Neural crest cell (in vitro differentiated cells): ENCODE measurements at places on chromosomes 5 and 9.
A peak's percentile ranks its signal among the peaks of the same experiment; 100 is the strongest.

- no peaks in the 10 kb centered on the region for H3K27me3 ChIP-seq
- H3K4me1 ChIP-seq, result no peaks in the 10 kb centered on the region
- H3K27ac ChIP-seq, result no peak overlapping the region
- no peak for DNase-seq
Measured at GRCh38 chr5:89816038-89816437, 593.5 kb downstream of the CETN3 start.

DNA sequence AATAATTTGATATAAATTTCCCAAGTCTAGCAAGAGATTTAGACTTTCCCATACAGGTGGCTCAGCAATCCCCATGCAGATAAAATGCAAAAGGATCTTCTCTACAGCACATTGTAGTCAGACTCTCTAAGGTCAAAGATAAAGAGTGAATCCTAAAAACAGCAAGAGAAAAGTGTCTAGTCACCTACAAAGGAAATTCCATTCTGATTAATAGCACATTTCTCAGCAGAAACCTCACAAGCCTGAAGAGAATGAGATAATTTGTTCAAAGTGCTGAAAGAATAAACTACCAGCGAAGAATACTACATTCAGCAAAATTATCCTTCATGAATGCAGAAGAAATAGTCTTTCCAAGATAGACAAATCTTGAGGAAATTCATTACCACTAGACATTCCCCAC is 493.3 kb downstream of the PRELID2 start:
- no peak overlapping the region for H3K4me3 ChIP-seq
- H3K27me3 ChIP-seq, result no peaks in the 10 kb centered on the region
- DNase-seq, result no peak
- peaks cover 4% of the 10 kb centered on the region for H3K4me1 ChIP-seq
- no peaks in the 10 kb centered on the region for H3K36me3 ChIP-seq
- no peak overlapping the region for H3K27ac ChIP-seq

- no peak overlapping the region for H3K27ac ChIP-seq
- H3K4me1 ChIP-seq, result peaks cover 38% of the 10 kb centered on the region
- H3K27me3 ChIP-seq, result no peaks in the 10 kb centered on the region
- H3K36me3 ChIP-seq, result no peaks in the 10 kb centered on the region
Measured at GRCh38 chr5:167243463-167243862, 1048.0 kb upstream of the WWC1 start.

GRCh38 chr9:138097501-138097991 is 220.0 kb downstream of the CACNA1B start:
- H3K4me3 ChIP-seq, result no peak overlapping the region
- H3K36me3 ChIP-seq, result peaks cover 4% of the 10 kb centered on the region
- no peak overlapping the region for H3K27ac ChIP-seq
- DNase-seq, result no peak

DNA sequence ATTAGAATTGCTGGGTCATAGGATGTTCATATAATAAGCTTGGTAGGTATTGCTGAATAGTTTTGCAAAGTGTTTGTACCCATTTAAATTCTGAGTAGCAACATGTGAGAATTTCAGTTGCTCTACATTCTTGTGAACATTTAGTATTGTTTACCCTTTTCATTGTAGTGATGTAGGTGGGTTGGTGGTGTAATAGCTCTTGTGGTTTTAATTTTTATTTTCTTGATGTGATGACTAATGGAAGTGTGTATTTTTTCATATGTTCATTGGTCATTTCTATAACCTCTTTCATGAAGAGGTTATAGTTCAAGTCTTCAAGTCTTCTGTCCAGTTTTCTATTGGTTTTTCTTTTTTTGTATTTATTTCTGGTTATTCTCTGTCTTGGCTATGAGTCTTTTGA is 34.4 kb downstream of the RASA1 start:
- peaks cover 31% of the 10 kb centered on the region for H3K36me3 ChIP-seq

- H3K4me1 ChIP-seq, result no peaks in the 10 kb centered on the region
- H3K4me3 ChIP-seq, result no peak overlapping the region
- H3K27me3 ChIP-seq, result peaks cover 15% of the 10 kb centered on the region
- H3K27ac ChIP-seq, result no peak overlapping the region
Measured at GRCh38 chr9:35856206-35856605, 14.0 kb downstream of the OR13J1 start.

GRCh38 chr9:86667307-86667706 is 280.0 kb downstream of the GAS1 start:
- no peaks in the 10 kb centered on the region for H3K36me3 ChIP-seq
- no peak for DNase-seq
- peaks cover 6% of the 10 kb centered on the region for H3K4me1 ChIP-seq

GRCh38 chr9:113992994-113993393 is 85.1 kb downstream of the AMBP start:
- H3K4me3 ChIP-seq, result no peak overlapping the region
- peaks cover 4% of the 10 kb centered on the region for H3K4me1 ChIP-seq
- DNase-seq, result no peak
- peak overlapping the region; percentile 67 for H3K27ac ChIP-seq
- no peaks in the 10 kb centered on the region for H3K27me3 ChIP-seq

GRCh38 chr9:108551030-108551841 is 304.6 kb downstream of the ACTL7B start:
- no peaks in the 10 kb centered on the region for H3K4me1 ChIP-seq
- H3K36me3 ChIP-seq, result no peaks in the 10 kb centered on the region
- no peaks in the 10 kb centered on the region for H3K27me3 ChIP-seq
- no peak for DNase-seq
- no peak overlapping the region for H3K4me3 ChIP-seq

DNA sequence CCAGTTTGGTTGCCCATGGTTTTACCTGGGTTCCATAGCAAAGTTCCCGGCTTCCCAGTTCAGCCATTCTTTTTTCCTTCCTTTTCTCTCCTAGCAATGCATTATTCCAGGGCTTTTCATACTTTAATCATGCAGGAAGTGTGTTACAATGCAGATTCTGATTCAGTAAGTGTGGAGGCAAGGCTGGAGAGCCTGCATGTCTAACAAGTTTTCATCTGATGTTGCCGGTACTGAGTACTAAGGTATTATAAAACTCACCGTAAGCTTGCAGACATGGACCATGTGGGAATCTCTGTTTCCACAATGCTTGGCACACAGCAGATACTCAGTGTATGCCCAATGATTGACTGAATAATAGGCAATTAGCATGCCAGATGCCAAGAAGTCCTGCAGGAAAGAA is 102.9 kb upstream of the SHB start:
- no peak for DNase-seq
- no peak overlapping the region for H3K27ac ChIP-seq
- H3K36me3 ChIP-seq, result peaks cover 7% of the 10 kb centered on the region
- H3K4me1 ChIP-seq, result peaks cover 4% of the 10 kb centered on the region
- H3K4me3 ChIP-seq, result no peak overlapping the region

- H3K4me1 ChIP-seq, result no peaks in the 10 kb centered on the region
- no peak for DNase-seq
- H3K4me3 ChIP-seq, result no peak overlapping the region
- H3K36me3 ChIP-seq, result no peaks in the 10 kb centered on the region
Measured at GRCh38 chr5:42641336-42642005, 115.1 kb upstream of the CCDC152 start.

GRCh38 chr5:147801461-147801860 is 18.9 kb upstream of the JAKMIP2 start:
- DNase-seq, result no peak
- no peaks in the 10 kb centered on the region for H3K36me3 ChIP-seq
- no peak overlapping the region for H3K27ac ChIP-seq
- H3K27me3 ChIP-seq, result no peaks in the 10 kb centered on the region

DNA sequence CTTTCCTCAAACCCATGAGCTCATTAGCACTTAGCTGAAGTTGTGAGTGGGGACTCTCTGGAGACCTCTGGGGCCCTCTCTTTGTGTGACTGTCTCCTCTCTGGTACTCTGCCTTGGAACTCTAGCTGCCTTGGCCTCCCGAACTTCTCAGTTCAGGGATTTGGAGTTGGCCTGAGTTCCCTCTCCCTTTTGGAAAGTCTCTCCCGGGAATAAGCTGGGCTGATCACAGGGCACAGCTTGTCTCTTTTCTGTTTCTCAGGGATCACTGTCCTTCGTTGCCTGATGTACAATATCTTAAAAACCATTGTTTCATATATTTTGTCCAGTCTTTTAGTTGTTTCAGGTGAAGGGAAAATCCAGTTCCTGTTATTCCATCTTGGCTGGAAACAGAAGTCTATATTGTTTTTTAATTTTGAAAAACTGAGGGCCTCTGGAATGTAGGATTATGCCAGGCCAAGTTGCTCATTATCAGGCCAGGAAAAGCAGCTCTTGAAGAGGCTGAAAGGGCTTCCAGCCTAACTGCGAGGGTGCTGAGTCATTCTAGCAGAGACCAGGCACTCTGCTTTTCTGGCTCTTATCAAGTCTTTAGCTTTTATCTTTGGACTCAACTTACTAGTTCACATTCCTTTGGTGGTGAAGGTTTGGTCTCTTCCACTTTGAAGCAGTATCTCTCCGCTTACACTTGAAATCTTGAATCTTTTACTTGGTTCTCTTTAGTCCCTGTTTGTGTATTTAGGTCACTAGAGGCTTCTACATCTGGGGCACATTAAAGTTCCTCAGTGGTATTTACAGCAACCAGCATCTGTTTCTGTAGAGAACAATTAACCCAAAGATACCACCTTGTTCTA is 8.4 kb upstream of the RGS3 start:
- DNase-seq, result no peak
- H3K36me3 ChIP-seq, result no peaks in the 10 kb centered on the region

GRCh38 chr5:79552984-79553383 is 39.0 kb upstream of the HOMER1 start:
- H3K27me3 ChIP-seq, result no peaks in the 10 kb centered on the region
- no peak overlapping the region for H3K4me3 ChIP-seq
- no peak for DNase-seq
- peaks cover 4% of the 10 kb centered on the region for H3K4me1 ChIP-seq
- no peak overlapping the region for H3K27ac ChIP-seq

DNA sequence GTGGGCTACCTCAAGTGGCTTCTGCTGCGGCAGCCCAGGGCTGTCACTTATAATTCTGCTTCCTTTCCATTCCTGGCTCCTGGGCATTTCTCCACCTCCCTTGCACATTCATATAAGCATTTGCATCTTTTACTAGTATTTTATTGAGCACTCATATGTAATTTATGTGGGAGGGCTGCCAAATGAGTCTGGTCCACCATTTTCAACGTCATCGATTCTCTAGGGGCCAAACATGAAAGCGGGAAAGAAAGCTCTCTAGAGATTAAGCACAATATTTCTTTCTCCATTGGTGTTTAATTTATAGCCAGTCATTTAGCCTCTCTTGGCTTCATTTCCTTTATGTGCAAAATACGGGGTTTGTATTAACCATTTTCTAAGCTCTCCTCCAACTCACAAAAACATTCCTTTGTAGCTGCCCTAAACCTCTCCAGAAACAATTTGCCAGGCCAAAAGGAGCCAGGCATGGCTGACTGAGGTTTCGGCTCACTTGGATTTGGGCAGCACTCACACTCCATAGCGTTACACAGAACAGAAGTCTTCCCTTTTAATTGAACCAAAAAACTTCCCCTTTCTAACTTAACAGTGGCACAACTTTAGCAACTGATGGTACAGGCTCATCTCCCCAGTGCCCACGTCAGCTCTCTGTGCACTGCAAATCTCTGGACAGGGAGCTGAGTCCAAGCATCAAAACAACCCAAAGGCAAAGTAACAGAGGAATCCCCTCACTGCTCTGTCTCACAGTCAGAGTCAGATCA is 183.5 kb downstream of the ROR2 start:
- no peak for DNase-seq
- peaks cover 19% of the 10 kb centered on the region for H3K36me3 ChIP-seq
- no peak overlapping the region for H3K27ac ChIP-seq
- no peaks in the 10 kb centered on the region for H3K27me3 ChIP-seq
- no peak overlapping the region for H3K4me3 ChIP-seq
- H3K4me1 ChIP-seq, result no peaks in the 10 kb centered on the region
